ENCODE measurements at places on chromosomes 1 and 21.

GRCh38 chr1:32971156-32971555 lies 6.5 kb upstream of the RNF19B start:
- DNase-seq = no peak

DNA sequence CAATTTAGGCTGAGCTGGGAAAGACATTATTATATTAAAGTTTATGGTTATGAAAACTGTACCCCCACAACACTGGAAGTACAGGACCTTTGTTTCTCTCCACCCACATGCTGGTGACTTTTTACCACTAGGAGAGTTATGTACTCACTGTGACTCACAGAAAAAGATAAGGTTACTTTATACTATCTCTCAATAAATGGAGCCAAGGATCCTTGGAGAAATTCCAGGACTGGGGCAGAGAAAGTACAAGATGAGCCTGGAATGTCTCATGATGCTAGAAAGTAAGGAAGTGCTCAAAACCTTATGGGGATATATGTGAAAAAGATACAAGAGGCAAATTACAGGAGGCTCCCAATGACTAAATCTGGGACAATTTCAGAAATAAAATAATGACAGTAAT lies 63.9 kb upstream of the C1orf105 start:
- DNase-seq = no peak

- no peak for DNase-seq
These were observed 92.5 kb downstream of the ITSN1 start for GRCh38 chr21:33734818-33735217.

- peak; percentile 12 for DNase-seq
These were observed 1.2 kb downstream of the HP1BP3 start for GRCh38 chr1:20785907-20786252.

GRCh38 chr1:201400212-201400851 lies 1.2 kb upstream of the LAD1 start:
- no peak for DNase-seq

DNA sequence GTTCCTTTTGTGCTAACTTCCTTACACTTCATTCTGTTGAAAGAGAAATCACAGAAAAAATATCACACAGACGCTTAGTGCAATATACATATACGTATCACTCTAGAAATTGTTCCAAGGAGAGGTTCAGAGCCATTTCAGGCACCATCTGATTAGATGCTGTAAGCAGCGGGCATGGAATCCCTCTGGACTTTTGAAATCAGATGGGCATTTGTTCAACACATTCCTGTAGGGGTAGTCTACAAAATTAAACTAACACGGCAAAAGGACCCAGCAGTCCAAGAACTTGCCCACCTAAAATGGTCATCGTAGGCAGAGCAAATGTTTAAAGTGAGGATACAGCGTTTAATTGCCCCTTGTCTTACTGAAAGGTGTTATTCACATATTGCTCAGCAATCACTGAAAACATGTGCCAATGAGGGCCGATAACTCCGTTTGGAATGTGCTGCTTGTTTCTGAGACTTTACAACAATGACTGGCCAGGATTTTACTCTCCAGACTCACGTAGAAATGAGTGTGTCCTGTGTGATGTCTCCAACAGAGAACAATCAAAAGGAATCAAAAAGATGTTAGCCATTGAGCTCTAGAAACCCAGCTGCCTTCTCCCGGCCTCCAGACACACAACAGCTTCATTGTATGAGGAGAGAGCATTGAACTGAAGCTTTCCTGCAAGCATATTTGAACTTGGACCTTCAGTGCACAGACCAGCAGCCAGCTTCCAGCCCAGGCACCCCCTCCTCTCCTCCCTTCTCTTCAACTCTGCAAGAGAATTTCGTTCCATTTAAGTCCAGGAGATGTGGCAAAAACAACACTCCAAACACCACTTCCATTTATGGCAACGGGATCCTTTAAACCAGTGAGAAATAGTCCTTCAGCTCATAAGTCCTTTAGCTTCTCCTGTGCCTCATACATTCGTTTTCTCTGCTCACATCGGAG lies 32.1 kb upstream of the ADORA3 start:
- no peak for DNase-seq

- DNase-seq = no peak
These were observed 78.7 kb downstream of the PBX1 start for GRCh38 chr1:164637461-164638375.

GRCh38 chr1:204240233-204240632 lies 26.4 kb upstream of the GOLT1A start:
- no peak for DNase-seq

DNA sequence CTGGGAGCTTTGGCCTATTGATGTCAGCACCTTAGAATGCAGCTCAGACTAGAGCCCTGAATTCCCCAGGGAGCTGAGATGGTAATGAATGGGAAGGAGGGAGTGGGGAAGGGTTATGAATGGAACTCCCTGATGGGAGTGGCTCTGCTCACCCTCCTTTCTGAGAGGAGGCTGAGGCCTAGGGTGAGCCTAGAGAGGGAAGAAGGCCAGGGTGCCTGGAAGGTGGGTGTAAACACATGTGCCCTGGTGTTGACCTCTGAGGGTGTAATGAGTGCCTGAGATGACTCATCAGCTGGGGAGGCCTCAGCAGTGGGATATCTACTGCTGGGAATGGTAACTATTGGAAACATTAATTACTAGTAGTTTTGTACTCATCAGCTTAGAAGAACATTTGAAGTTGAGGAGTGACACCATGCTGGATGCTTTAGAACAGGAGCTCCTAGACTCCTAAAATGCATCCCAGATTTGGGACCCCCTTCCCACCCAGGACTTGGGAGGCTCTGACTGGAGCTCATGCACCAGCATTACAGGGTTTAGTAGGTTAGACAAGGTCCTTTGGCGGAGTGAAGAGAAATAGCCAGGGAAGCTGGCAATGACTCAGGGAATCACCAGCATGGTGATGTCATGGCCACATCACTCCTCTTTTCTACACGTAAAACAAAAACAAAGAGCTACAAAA lies 16.0 kb upstream of the PIGV start:
- no peak for DNase-seq

DNA sequence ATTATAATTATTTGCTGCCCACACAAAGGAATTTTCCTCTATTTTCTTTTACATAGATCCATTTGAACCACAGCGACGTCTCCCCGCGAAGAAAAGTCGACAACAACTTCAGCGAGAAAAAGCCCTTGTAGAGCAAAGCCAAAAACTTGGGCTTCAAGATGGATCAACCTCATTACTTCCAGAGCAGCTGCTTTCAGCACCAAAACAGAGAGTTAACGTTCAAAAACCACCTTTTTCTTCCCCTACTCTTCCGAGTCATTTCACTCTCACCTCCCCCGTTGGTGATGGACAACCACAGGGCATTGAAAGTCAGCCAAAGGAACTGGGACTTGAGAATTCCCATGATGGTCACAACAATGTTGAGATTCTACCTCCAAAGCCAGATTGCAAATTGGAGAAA lies 7.2 kb downstream of the GORAB start:
- no peak for DNase-seq

- peak; percentile 27 for DNase-seq
These were observed at the start of gene GLRX2 for GRCh38 chr1:193104907-193105820. TSS of gene GLRX2 (minus strand) at chr1:193105414. CDS start at chr1:193105382, 32 bp downstream.

DNA sequence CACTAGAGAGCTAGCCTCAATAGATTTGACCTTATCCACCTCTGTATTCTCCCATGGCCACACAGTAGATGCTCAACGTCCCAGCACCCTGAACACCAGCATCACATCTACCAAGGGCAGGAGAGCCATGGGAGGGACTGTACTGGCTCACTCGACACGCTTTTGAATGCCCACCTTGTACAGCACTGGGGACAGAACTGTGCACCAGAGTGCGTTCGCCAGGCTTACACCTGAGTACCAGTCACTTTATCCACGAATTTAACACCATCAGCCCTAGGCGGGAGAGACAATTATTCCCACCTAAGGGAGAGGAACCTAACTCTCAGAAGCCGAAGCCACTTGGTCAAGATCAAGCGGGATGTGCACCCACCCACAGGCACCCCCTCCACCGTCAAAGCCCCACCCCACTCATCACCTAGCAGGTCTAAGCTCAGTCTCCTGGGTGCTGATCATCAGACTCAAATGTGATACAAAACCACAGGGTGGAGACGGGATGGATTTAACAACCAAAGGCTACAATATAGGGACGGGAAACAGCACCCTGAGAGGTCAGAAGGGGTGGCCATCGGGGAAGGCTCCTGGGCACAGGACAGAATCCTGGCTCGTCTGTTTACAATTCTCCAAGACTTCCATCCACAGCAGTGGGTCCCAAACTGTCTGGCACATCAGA lies 110.5 kb downstream of the GLIS1 start:
- no peak for DNase-seq

- DNase-seq = no peak
These were observed 1.6 kb downstream of the SOX13 start for GRCh38 chr1:204074274-204075138.

DNA sequence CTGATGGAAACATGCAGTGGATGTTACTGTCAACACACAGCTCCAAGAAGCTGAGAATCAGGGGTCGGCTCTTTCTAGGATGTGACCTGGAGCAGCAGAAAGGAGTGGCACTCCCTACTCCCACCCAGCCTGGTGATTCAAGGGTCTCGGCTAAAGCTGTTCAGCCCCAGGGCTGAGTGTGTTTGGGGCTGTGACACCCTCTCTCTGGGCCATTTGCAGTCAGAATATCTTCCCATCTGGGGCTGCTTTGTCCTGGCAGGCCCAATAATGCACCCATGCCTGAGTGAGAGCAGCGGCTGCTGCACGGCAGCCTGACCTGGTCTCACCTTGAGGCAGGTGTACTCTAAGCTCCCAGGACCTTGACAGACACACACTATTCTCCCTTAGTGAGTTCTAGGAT lies 52.5 kb upstream of the AJAP1 start:
- DNase-seq = no peak

- DNase-seq = no peak
These were observed 30.3 kb upstream of the DNAJC11 start for GRCh38 chr1:6731905-6732304.

GRCh38 chr1:44079566-44079965 lies 39.1 kb upstream of the KLF17 start:
- DNase-seq = no peak

GRCh38 chr21:14617871-14618270 lies 71.8 kb upstream of the SAMSN1 start:
- no peak for DNase-seq

- no peak for DNase-seq
These were observed 16.4 kb downstream of the HTR1D start for GRCh38 chr1:23200883-23201282.

- DNase-seq = no peak
These were observed 44.9 kb upstream of the CYP2J2 start for GRCh38 chr1:59971464-59971911.

DNA sequence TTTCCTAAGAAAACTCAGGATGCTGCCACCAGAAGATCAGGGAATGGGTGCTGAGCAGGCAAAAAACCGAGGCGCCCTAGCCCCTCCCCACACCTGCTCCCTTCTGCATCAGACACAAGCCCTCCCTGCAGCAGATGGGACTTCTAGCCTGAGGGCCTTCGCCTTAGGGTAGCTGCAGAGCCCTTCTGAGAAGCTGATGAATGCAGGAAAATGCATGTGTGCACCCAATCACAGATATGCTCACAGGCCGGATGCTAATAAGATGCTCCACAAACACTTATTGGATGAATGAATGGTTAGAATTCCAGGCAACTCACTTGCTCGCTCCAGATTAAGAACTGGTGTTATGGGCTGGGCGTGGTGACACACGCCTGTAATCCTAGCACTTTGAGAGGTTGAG lies 6.8 kb upstream of the C1orf210 start:
- no peak for DNase-seq

DNA sequence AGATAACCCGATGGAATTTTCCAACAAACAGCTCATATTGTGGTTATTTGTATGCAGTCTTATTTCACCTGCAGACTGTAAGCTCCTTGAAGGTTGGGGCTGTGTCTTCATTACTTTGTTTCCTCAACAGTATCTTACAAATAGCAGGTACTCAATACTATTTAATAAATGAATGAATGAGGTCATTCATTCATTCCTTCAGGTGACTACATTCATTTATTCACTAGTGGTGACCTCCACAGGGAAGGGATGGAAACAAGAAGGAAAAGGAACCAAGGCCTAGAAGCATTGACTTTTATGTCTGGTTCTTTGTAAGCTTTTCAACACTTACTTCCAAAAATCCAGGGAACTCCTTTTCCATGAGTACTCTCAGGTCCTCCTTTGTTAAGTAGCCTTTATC lies 7.9 kb downstream of the S100A10 start:
- DNase-seq = no peak

DNA sequence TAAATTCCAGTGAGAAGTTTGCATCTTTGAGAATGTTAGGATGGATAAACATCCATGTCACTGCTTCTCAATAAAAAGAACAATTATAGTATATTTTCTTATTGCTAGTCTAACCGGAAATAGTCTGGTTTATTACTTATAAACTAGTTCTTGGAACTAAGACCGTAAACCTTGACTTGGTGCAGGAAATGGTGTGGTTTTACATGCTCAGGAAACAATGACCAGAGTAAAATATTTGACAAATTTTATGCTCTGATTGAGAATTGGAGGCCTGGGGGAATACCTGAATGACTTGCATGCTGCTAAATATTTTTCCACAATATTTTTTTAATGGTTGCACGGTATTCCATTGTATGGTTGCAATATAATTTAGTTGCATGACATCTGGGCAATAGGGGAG lies 76.3 kb downstream of the XCL2 start:
- no peak for DNase-seq

DNA sequence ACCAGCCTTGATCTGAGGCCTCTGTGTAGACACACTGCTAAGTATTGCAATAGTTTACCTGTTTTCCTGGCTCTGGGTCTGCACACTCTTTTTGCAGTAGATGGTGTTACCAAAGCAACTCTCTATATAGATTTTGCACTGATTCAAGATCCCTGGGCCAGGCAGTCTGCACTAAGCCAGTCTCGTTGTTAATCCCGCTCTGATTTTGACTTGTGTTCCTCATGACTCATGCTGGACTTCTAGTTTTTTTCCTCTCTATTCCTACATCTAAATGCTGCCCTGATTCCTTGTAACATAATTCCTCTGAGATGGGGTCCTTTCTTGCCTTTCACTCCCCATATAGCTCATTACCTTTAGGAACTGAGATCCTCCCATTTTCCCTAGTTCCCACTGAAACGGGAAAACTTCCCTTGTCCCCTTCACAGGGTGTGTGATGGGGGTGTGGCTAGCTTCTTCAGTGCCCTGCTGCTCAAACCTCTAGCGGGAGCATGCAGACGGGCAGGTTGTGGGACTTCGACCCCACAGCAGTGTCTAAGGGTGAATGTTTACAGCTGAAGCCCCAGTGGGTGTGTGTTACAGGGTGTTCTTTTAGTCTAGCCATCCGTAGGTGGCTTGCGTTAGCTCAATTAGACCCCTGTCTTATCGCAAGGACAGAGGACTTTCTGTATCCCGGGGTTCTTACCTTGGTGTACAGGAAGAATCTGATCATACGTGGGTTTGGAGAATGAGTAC lies 106.5 kb upstream of the RAB3GAP2 start:
- no peak for DNase-seq

GRCh38 chr1:170853867-170854266 lies 81.5 kb upstream of the MROH9 start:
- no peak for DNase-seq

GRCh38 chr1:241482761-241483250 lies 36.7 kb downstream of the FH start:
- no peak for DNase-seq

GRCh38 chr1:82090104-82090503 lies 289.4 kb downstream of the ADGRL2 start:
- no peak for DNase-seq

GRCh38 chr1:173477286-173478093 lies at the start of gene PRDX6:
TSS of gene PRDX6 (plus strand) at chr1:173477335. CDS start at chr1:173477398, 63 bp downstream.
- DNase-seq = peak; percentile 59
